ENCODE measurements at places on chromosomes 5 and 9.

GRCh38 chr5:88659529-88660263 is 223.3 kb downstream of the MEF2C start:
- DNase-seq, result no peak

- peak; percentile 12 for DNase-seq
These were observed 281.6 kb downstream of the CRB2 start for GRCh38 chr9:123637606-123637944.

- DNase-seq, result no peak
These were observed 86.4 kb downstream of the DCP2 start for GRCh38 chr5:113062869-113063508.

- no peak for DNase-seq
These were observed 5.5 kb upstream of the NXNL2 start for GRCh38 chr9:88529496-88529895.

- DNase-seq, result no peak
These were observed 490.2 kb upstream of the DAP start for GRCh38 chr5:11251247-11251646.

GRCh38 chr9:86925686-86926085 is 21.6 kb downstream of the GAS1 start:
- no peak for DNase-seq

GRCh38 chr5:82111191-82111590 is 139.4 kb downstream of the ATG10 start:
- peak; percentile 86 for DNase-seq

DNA sequence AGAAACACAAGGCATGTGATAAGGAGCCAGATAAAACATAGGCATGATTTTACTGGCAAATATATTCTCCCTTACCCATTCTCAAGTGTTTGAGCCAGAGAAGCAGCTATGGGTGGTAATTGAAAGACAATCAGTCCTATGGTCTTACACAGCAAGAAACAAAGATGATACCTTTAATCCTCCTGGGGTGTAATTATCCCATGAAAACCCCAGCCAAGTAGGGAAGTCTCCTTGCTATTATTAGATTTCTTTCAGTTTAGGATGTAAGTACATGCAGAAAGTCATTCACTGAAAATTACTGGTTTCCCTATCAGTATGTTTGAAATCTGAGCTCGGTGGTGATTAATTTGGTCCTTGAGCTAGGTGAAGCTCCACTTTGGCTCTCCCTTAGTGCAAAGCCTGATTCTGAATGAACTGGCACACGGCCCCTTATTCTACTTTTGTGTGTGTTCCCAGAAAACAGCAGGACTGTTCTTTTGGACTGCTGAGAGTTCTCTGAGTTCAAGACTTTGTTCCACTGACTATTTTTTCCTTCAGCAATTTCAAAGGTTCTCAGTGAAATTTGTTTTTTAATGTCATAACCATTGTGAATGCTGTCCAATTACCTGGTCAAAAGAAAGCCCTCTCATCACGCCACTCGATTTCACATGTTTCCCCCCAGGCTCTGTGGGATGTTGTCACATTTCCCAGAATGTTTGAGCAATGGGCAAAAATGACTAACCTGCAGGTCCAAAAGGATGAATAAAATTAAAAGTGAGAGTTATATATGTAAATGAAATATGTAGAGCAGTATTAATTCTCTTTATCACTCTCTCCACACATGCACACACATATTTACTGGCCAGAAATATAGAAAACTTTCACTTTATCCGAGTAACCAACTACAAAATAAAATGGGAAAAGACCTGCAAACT is 343.0 kb downstream of the RAB3C start:
- DNase-seq, result no peak

DNA sequence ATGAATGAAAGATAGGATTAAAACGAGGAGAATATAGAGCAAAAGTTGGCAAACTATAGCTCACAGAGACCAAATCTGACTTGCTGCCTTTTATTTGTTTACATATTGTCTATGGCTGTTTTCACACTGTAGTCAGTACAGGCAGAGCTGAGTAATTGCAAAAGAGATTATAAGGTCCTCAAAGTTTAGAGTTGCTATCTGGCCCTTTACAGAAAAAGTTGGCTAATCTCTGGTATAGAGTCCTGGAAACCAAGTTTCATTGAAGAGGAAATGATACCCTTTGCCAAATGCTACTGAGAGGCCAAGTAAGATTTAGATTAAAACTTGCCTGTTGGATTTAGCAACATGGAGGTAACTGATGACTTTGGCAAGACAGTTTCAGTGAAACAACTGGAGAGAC is 36.0 kb downstream of the LYRM7 start:
- DNase-seq, result peak; percentile 48

GRCh38 chr9:129480745-129481144 is 140.2 kb downstream of the C9orf50 start:
- DNase-seq, result no peak

- peak; percentile 70 for DNase-seq
These were observed at the start of gene PCDHGA11 for GRCh38 chr5:141420855-141421488. Gene PCDHGA11, plus strand, starts transcription at chr5:141421051. Its CDS starts 177 bp downstream, at chr5:141421228.

DNA sequence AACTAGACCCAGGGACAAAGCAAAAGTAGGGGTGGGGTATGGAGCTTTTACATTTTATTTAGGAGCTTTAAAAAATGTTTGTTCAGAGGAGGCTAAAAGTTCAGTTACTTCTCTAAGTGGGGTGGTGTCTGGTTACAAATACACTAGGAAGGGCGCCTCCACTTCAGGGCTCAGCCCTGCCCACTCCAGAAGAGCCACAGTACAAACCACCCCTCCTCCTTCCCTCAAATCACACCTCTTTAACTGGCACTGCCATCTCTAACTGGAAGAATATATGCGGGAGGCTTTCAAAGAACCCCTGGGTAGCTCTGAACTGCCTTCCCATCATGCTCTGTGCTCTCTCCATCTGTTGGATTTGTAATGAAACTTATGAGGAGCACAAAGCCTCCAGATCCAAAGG is 98.8 kb upstream of the NFIB start:
- DNase-seq, result no peak

DNA sequence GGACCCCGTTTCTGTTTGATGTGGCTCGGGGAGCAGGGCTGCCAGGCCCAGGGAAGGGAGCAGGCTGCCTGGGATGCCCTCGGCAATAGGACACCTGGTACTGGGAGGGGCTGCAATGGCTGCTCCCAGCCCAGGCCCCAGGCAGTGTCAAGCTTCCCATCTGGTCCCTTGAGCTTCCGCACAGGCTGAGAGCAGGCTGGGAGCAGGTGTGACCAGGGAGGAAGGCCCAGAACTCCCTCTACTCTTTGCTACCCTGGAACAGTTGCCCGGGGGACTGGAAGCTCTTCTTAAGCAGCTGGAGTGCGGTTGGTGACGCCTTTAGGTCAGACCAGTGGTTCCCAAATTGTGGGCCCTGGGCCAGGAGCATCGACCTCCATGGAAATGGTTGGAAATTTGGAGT is 186.9 kb downstream of the GADD45G start:
- DNase-seq, result no peak

DNA sequence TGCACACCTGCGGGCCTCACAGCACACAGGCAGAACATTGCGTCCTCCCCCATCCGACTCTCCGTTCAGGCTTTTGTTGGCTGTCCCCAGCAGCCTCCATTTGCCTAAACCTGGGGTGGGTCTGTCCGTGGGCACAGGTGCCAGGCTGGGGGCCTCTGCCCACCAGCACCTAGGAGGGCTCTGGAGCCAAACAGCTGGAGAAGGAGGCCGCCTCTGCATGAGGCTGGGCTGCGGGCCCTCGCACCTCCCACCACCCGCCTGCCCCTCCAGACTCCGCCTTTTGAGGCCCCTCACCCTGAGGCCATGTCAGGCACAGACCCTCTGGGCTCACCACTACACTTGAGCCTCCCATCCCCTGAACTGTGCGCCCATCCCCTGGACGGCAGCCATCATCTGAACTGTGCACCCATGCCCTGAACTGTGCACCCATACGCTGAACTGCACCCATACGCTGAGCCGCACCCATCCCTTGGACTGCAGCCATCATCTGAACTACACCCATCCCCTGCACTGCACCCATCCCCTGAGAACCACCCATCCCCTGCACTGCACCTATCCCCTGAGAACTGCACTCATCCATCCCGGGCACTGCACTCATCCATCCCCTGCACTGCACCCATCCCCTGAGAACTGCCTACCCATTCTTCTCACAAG is 98.0 kb upstream of the OTULINL start:
- peak; percentile 13 for DNase-seq

DNA sequence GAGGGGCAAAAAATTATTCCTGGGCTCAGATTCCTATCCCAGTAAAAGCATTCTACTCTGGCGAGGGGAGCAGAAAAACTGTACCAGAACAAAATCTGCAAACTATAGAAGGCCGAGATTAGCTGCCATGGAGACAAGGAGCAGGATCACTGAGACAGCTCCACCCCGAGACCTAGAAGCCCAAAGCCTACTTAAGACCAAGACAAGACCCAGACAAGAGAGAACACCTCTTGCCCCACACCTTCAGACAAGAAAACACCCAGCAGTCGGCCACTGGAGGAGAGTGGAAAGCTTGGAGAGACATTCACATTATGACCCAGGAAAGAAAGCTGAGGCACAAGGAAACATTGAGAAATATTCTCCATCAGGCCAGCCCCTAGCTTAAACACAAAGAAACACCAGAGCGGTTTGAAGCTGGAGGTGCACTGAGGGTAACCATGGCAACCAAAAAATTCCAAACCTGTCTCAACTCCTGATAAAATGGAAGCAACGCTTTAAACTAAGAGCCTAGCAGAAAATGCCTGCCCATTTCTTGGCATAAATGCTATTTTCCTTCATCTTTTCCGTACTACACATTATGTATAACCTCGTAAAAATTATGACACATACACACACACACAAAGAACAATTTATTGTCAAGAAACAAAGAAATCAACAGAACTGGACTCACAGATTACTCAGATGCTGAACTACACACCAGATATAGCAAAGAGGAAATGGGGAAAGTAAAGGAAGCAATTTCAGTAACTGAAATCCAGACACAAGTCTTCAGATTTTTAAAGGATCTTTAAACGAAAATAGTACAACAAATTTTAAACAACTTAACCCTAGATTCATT is 53.8 kb upstream of the FTMT start:
- DNase-seq, result no peak

- DNase-seq, result peak; percentile 80
These were observed 36.6 kb upstream of the RAPGEF1 start for GRCh38 chr9:131776473-131776872.

DNA sequence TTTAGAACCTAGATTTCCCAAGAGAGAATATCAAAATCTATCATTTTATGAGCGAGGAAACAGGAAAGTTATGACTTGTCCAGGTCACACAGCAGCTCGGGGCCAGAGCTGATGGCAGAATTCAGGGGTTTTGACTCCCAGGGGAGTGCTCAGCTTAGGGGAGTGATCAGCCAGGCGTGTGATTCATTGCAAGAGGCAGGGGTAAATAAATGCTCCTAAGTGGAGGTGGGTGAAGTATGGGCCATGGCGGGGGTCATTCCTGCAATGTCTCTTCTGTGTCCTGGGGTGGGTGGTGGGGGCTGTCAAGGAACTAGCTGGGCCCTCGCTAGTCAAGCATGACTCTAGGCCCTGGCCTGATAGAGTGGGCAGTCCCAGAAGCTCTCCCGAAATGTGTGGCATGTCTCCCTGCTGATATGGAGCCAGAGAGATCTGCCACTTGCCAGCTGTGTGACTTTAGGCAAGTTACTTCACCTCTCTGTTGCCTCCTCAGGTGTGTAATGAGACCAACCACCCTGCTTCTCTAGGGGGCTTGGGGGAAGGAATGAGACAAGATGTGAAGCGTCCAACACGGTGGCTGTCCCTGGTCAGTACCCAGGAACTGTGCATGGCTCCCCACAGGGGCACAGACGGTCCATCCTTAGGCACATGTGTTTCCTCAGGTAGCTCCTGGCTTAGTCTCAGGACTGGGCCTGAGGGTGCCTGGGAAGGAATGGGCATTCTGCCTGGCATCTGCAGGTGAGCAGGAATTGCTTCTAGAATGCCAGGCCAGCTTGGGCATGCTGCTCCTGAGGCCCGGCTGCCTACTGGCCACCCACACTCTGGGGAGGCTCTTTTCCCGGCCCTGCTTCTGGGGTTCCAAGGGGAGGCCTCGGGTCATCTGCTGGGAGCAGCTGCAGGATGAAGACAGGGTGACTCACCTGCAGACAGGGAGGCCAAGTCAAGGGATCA is 36.5 kb upstream of the SH3PXD2B start:
- DNase-seq, result no peak

GRCh38 chr9:114416290-114416689 is 28.5 kb upstream of the AKNA start:
- no peak for DNase-seq

DNA sequence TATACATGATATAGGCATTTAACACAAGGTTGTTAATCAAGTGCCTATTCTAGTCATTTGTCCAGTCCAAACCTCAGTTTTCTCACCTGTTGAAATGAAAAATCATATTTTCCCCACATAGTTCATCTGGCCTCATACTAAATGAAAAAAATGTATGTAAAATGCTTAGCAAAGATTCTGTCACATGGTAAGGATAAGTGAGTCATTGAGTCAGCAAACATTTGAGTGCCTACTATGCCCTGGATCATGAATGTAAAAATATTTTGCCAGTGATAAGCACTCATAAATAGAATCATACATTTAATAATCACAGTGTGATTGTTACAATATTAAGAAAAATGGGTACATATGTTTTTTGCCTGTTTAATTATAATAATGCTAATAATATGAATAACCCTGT is 181.2 kb upstream of the PAPPA start:
- no peak for DNase-seq
